Hepatocyte (in vitro differentiated cells): ENCODE measurements at places on chromosomes 13 and 19. TPM values are rescaled to one million over a fixed set of nuclear protein-coding genes. Genes with fewer than 3 reads are reported as not detected.
A peak's percentile ranks its signal among the peaks of the same experiment; 100 is the strongest.

DNA sequence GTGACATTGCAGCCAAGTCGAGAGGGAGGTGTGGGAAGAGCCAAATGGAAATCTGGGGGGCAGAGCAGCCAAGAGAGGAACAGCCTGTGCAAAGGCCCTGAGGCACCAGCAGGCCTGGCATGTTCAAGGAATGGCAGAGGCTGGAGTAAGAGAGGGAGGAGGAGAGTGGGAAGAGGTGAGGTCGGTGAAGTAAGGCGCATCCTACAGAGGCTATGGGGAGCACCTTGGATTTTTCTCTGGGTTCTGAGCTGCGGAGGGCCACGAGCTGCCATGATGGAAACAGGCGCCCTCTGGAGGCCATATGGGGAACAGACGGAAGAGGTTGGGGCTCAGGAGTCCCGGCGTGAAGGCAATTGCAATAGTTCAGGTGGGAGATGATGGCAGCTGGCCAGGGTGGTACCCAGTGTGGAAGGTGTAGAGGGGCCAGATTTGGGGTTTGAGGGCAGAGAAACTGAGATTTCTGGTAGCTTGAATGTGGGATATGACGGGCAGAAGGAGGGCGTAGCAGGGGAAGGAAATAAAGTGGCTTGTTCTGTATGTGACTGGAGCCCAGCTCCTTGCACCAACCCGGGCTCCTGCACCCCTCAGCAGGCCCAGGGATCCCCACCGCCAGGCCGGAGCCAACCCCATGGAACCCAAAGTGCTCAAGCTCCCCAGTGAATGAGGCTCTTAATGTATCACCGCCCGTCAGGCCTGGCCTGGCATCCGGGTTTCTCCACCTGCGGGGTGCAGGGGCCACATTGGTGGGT, 20.5 kb upstream of the STRN4 start:
- no peak overlapping the region for H3K4me3 ChIP-seq
- no peak overlapping the region for H3K27ac ChIP-seq
- H3K36me3 ChIP-seq, result no peaks in the 10 kb centered on the region
- H3K27me3 ChIP-seq, result no peaks in the 10 kb centered on the region
- peaks cover 13% of the 10 kb centered on the region for H3K4me1 ChIP-seq
- DNase-seq, result no peak

DNA sequence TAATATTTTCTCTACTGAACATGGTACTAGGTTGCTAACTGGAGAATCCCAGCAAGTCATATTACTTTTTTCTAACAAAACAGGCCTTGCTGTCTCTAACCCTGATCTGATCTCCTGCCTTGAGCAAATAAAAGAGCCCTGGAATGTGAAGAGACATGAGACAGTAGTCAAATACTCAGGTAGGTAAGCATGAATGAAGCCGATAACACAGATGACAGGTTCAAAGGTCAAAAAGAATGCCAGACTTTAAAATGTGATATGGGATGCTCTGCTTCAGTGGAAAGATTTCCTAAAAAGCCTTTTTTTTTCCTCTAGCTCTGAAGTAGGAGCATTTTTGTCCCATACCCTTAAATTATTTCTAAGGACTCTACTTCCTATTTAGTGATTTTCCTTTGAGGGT, 28.7 kb downstream of the ZNF726 start:
- no peak overlapping the region for H3K27ac ChIP-seq
- DNase-seq, result no peak
- no peaks in the 10 kb centered on the region for H3K27me3 ChIP-seq
- no peak overlapping the region for H3K4me3 ChIP-seq

OPA3 gene
- 11.2 and 15.1 TPM in 2 replicates for total RNA-seq

GRCh38 chr13:101520672-101521071, 68.2 kb downstream of the ITGBL1 start:
- no peaks in the 10 kb centered on the region for H3K4me1 ChIP-seq
- H3K27ac ChIP-seq, result no peak overlapping the region
- no peaks in the 10 kb centered on the region for H3K27me3 ChIP-seq
- DNase-seq, result no peak

KLK5 gene
- not detected in 2 replicates for total RNA-seq

- no peak overlapping the region for H3K27ac ChIP-seq
- DNase-seq, result no peak
- no peak overlapping the region for H3K4me3 ChIP-seq
- H3K27me3 ChIP-seq, result no peaks in the 10 kb centered on the region
- no peaks in the 10 kb centered on the region for H3K36me3 ChIP-seq
Measured at GRCh38 chr13:93800342-93800741, 573.7 kb downstream of the GPC6 start.

ZNF443 gene
- total RNA-seq, result 6.0 and 7.5 TPM in 2 replicates

ZNF570 gene
- total RNA-seq, result 5.1 and 7.4 TPM in 2 replicates

GPATCH1 gene
- 6.7 and 14.5 TPM in 2 replicates for total RNA-seq

DNA sequence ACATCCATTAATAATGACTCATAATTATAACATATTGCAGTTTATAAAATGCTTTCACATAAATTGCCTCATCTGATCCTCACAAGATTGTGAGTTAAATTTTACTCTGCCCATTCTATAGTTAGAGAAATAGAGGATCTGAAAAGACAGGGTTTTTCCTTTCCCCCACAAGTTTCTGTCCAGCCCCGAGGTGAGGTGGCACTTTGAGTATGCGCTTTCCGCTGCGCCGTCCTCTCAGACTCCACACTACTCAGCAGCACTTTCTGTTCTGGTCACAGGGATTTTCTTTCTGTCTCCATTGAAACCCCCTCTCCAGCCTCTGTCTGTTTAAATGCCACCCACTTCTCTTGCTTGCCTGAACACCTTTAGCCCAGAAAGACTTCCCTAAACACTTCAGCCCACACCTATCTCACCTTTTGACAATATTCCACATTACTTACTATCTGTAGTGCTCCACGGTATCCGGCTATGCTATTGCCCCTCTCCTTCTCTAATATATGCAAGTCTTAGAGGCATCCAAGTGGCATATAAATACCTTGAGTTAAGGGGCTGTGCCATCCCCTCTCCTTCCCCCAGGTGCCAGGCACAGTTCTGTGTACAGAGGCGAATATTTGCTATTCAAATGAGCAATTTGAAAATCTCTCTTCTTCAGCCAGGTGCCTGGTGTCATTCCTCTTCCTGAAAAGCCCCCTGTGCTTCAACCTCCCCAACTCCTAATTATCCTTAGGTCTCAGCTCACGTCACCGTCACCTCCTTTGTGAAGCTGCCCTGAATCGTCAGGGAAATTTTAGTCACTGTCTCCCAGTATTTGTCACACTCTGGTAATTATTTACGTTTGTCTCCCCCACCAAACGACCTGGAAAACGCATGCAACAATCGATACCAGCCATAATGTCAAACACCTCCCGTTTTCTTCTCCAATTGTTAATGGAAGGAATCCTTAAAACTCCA, 268.7 kb downstream of the NHLRC3 start:
- H3K36me3 ChIP-seq, result no peaks in the 10 kb centered on the region
- no peak overlapping the region for H3K27ac ChIP-seq
- H3K27me3 ChIP-seq, result no peaks in the 10 kb centered on the region
- no peak for DNase-seq

DNA sequence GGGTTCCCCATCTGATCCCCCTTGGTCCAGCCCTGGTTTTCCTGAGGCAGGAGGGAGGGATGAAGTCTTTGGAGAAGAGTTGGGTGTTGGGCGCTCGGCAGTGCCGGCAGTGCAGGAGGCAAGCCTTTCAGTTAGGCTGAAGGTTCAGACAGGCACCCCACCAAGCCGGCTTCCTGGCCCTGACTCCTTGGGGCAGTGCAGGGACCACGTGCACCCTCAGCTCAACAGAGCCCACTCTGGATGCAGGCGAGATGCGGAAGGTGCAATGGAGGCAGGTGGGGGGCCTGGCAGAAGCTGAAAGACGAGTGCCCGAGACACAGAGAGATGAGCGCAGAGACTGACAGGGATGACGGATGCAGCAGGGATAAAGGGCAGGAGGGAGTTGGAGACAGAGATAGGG, 11.1 kb downstream of the MAMSTR start:
- no peaks in the 10 kb centered on the region for H3K36me3 ChIP-seq
- H3K27me3 ChIP-seq, result no peaks in the 10 kb centered on the region
- DNase-seq, result no peak
- no peak overlapping the region for H3K4me3 ChIP-seq

- no peak for DNase-seq
- H3K36me3 ChIP-seq, result no peaks in the 10 kb centered on the region
- H3K4me1 ChIP-seq, result no peaks in the 10 kb centered on the region
- no peak overlapping the region for H3K27ac ChIP-seq
- no peak overlapping the region for H3K4me3 ChIP-seq
Measured at GRCh38 chr19:472005-472858, 11.4 kb upstream of the SHC2 start.

GRCh38 chr13:94901070-94901469, 188.7 kb upstream of the SOX21 start:
- no peaks in the 10 kb centered on the region for H3K4me1 ChIP-seq
- no peaks in the 10 kb centered on the region for H3K27me3 ChIP-seq
- H3K27ac ChIP-seq, result no peak overlapping the region
- H3K36me3 ChIP-seq, result no peaks in the 10 kb centered on the region
- no peak overlapping the region for H3K4me3 ChIP-seq

DNA sequence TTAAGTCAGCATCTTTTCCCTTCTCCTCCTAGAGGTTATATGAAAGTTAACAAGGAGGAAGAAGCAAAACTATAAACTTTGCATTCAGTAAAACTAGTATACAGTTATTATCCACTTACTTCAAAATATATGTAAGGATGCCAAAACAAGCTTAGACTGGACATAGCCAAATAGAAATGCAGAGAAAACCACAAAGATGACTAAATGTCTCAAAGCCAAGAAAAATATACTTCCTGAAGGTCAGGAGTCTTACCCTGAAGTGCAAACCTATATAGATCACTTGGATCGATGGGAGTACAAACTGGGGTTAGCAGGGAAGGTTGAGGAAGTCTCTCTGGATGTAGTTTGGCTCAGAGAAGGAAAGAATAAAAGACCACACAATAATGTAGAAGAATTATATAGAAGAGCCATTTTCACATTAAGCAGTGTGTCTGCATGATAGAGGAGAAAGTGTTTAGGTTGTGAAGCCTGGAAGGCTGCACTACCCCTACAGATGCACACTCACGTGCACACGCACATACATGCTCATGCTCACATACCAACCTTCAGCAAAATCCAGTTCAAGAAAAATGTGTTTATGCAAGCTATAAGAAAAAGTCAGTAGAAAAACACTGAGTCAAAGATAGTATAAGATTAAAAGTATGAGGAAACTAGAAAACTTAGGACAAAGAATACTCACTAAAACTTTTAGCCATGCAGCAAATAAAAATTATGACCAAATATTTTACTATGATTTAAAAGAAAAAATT, 112.1 kb upstream of the RXFP2 start:
- no peak overlapping the region for H3K27ac ChIP-seq
- no peaks in the 10 kb centered on the region for H3K36me3 ChIP-seq
- no peaks in the 10 kb centered on the region for H3K27me3 ChIP-seq
- no peak overlapping the region for H3K4me3 ChIP-seq
- no peak for DNase-seq

DNA sequence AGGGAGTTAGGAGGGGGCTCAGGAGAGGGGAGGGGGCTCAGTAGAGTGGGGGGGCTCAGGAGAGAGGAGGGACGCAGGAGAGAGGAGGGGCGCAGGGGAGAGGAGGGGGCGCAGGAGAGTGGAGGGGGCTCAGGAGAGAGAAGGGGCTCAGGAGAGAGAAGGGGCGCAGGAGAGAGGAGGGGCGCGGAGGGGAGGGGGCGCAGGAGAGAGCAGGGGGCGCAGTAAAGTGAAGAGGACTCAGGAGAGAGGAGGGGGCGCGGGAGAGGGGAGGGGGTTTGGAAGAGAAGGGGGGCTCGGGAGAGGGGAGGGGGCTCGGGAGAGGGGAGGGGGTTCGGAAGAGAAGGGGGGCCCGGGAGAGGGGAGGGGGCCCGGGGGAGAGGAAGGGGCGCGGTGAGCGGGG, 700 bp downstream of the MADCAM1 start:
- no peak overlapping the region for H3K4me3 ChIP-seq
- peaks cover 22% of the 10 kb centered on the region for H3K27me3 ChIP-seq
- H3K4me1 ChIP-seq, result no peaks in the 10 kb centered on the region
- H3K27ac ChIP-seq, result no peak overlapping the region
- DNase-seq, result peak; percentile 3

GRCh38 chr13:58712191-58712590, 1080.6 kb downstream of the PCDH17 start:
- no peaks in the 10 kb centered on the region for H3K36me3 ChIP-seq
- H3K4me1 ChIP-seq, result no peaks in the 10 kb centered on the region
- DNase-seq, result no peak
- H3K4me3 ChIP-seq, result no peak overlapping the region

DNA sequence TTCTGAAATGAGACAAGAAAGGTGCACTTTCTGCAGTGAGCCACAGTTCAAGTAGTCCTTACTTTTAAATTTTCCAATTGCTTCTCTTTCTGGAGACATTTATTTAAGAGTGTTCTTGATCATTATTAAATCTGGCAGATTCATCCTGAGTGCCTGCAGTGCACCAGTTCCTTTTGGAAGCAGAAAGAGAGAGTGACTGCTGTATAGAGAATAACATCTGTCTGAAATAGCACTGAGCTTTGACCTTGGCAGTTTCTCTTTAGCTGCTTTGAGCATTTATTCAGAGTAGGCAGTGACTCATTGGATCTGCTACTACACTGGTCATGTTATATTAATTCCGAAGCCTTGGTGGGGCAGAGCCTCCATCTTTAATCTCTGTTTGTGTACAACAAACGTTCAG, 1373.7 kb downstream of the PCDH9 start:
- no peaks in the 10 kb centered on the region for H3K4me1 ChIP-seq
- no peak overlapping the region for H3K4me3 ChIP-seq
- no peaks in the 10 kb centered on the region for H3K36me3 ChIP-seq
- peak; percentile 5 for DNase-seq

PRTN3 gene
- total RNA-seq, result not detected in 2 replicates

CEACAM4 gene
- total RNA-seq, result not detected in 2 replicates

TEX26 gene
- 0.36 and 0.57 TPM in 2 replicates for total RNA-seq

KRTDAP gene
- 1.6 and 2.7 TPM in 2 replicates for total RNA-seq

DNA sequence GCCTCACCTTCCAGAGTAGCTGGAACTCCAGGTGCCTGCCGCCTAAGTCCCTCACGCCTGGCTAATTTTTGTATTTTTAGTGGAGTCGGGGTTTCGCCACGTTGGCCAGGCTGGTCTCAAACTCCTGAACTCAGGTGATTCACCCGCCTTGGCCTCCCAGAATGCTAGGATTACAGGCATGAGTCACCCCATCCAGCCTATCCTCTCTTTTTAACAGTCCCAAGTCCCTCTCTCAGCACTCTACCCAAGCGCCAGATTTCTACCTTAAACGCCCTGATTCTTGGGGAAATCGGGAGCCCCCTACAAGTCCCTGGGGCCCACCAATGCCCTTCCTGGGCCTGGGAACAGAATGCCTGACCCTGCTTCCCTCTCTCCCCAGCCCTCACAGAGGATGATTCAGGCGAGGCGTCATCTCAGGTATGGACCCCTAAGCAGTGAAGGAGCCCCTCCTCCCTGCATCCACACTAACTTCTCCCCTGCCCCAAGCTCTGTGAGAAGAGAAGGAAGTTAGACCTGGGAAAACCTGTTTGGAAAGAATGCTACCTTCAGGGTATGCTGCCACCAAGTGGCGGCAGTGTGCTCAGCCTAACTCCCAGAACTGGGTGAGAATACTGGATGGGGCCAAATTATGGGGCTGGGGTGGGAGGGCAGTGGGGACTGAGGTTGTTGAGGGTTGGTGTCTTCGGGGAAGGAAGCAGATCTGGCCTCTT, 20.8 kb upstream of the EBI3 start:
- DNase-seq, result peak; percentile 55
- no peaks in the 10 kb centered on the region for H3K36me3 ChIP-seq
- no peak overlapping the region for H3K4me3 ChIP-seq
